ENCODE measurements at places on chromosomes 13 and 19. TPM values are rescaled to one million over a fixed set of nuclear protein-coding genes. Genes with fewer than 3 reads are reported as not detected.

- DNase-seq = no peak
These were observed 12.6 kb upstream of the MAB21L1 start for GRCh38 chr13:35489050-35489449.

The CEACAM5 gene
- 113 TPM for total RNA-seq

DNA sequence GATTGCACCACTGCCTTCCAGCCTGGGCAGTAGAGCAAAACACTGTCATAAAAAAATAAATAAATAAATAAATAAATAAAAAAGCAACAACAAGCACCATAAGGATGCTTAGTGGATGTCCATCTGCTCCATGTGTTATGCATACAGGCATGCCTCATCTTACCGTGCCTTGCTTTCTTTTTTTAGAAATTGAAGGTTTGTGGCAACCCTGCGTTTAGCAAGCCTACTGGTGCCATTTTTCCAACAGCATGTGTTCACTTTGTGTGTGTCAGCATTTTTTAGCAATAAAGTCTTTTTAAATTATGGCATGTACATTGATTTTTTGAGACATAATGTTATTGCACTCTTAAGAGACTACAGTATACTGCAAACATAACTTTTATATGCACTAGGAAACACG lies 68.3 kb downstream of the PEPD start:
- no peak for DNase-seq

DNA sequence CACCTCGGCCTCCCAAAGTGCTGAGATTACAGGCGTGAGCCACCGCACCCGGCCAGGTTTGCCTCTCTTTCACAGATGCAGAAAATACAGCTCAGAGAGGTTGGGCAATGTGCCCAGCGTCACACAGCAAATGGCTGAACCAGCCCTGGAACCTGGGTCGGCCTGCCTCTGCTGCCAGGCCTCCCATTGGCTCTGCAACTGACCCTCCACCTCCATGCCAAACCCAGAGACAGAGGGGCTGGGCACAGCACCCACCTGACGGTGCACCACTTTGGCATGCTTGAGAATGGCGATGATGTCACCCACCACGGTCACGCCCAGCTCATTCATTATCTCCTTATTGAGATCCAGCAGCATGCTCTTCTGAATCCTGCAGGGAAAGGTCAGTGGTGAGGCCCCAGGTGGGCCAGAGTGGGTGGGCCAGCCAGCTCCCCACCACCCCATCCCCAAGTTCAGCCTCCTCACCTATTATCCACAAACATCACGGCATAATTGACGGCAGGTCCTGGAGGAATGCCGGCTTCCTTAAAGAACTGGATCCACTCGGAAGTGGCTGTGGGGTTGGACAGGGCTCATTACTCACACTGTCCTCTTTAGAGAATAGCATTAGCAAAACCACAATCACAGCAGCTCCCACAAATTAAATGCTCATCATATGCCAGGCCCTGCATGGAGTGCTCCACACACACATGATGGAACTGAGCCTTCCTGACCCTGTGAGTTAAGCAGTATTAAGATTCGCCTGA lies 12.2 kb downstream of the C19orf47 start:
- DNase-seq = no peak

The EID2 gene
- total RNA-seq = 7.1 TPM

The DACT3 gene
- 2.0 TPM for total RNA-seq

- peak; percentile 19 for DNase-seq
These were observed 568 bp downstream of the POLR2I start for GRCh38 chr19:36113894-36114720.

DNA sequence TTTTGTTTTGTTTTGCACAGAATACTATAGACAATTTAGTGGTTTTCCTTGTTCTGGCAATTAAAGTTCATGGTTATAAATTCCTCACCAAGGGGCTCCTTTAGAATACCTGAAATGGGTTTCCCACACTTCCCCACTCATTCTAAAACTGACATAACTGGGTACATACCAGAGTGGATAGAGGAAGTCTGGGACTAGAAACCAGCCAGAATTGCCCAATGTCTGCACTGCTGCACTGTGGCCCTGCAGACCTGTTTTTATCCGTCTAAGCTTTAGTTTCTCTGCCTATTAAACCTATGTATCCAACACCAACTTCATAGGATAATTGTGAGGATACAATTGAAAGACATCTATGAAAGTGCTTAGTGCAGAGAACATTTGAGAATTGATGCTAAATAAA lies 498.6 kb downstream of the KCTD12 start:
- DNase-seq = no peak

- peak; percentile 86 for DNase-seq
These were observed 5.3 kb downstream of the PRR36 start for GRCh38 chr19:7868671-7869452.

The HRC gene
- total RNA-seq = 0.35 TPM

The FFAR3 gene
- total RNA-seq = not detected

DNA sequence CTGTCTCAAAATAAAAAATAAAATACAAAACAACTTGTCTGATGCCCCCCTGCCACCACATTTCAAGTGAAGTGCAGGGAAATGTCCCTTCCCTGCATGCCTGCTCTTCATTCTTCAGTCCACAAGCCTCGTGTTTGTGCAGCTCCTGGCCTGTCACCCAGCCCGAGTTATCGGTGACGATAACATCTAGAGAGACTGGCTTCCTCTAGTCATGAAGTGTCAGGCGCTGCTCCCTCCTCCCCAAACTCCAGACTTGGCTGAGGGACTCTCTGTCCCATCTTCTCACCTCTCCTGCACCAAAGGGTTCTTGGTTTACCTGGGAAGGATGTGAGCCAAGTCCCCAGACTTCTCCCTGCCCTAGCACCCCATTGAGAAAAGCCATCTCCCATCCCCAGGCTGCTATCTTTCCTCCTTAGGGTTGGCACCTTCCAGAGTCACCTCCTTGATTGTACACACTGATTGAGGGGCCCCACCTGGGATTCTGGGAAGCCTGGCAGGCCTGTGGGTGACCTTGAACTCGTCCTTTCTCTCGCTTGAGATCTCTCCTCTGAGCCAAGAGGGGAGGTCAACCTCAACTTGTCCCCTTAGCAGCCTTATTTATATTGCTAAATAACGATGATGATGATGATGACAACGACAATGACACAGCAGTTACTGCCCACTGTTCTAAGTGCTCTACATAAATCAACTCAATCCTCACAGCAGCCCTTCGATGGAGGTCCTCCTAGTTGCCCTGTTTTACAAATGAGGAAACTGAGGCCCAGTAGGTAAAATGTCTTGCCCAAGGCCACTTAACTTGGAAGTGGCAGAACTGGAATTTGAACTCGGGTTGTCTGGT lies 13.1 kb upstream of the PLAUR start:
- DNase-seq = no peak

- DNase-seq = no peak
These were observed 117.0 kb downstream of the DCT start for GRCh38 chr13:94362411-94362909.

GRCh38 chr13:77574096-77574495 lies 38.6 kb downstream of the SCEL start:
- DNase-seq = no peak

The MBD3L3 gene
- not detected for total RNA-seq

DNA sequence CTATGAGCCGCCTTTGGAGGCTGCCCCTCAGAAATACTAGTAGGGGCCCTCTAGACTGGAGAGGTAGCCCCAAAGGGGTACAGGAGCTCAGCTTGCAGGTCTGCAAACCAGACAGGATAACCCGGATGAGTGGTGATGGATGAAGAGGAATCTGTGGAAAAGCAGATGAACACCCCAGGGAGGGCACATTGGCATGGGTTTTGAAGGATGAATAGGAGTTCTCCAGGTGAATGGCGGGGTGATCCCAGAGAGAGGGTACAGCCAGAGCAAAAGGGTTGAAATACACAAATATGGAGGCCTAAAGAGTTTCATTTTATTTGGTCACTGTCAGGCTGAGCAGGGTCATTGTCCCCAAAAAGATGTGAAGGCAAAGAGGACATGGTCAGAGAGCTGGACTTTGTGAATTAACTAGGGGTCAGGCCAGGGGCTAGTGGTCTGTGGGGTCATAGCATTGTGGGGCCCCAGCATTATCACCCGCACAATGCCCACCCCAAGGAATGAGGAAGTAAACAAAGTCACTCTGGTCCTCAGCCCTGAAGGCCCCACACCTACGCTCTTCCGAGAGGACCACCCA lies 4.8 kb downstream of the NR2F6 start:
- DNase-seq = no peak

DNA sequence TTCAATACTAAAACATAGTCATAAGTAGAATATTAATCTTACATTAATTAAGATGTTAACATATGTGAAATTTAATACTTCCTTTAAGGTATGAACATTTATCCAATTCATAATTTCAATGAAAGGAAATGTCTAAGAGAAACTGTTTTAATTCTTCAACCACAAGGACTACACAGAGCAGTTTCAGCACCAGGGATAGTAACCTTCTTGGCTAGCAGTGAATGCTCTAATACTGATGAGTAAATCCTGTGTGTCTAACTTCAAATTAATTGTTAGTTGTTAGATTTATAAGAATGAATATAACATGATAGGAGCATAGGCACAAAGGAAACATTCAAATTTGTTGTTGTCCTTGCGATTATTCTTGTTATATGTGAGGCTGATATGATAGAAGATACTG lies 15.6 kb upstream of the NBEA start:
- no peak for DNase-seq

DNA sequence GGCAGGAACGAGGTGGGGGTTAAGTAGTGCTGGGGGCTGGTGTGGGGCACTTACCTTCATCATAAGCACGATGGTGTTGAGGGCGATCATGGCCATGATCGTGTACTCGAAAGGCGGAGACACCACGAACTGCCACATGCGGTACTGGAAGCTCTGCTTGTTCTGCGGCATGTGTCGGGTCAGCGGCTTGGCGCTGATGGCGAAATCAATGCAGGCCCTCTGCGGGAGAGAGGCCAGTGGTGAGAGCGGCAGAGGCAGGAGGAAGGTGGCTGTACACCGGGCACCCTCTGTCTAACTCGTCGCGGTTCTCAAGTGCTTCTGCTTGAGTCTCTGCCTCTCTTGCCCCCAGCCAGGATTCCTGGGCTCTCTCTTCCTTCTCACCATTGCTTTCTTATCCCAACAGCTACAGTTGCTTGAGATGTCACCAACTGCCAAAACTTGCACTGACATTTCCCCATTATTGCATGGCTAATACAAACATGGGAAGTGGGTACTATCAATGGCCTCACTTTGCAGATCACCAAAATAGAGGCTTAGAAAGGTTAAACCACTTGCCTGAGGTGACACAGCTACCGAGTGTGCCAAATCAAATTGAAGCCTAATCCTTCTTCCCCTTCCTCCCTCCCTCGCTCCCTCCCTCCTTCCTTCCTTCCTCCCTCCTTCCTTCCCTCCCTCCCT lies 105.0 kb downstream of the IER2 start:
- DNase-seq = no peak

The SERPINE3 gene
- total RNA-seq = not detected

The FCGBP gene
- 1,037 TPM for total RNA-seq

DNA sequence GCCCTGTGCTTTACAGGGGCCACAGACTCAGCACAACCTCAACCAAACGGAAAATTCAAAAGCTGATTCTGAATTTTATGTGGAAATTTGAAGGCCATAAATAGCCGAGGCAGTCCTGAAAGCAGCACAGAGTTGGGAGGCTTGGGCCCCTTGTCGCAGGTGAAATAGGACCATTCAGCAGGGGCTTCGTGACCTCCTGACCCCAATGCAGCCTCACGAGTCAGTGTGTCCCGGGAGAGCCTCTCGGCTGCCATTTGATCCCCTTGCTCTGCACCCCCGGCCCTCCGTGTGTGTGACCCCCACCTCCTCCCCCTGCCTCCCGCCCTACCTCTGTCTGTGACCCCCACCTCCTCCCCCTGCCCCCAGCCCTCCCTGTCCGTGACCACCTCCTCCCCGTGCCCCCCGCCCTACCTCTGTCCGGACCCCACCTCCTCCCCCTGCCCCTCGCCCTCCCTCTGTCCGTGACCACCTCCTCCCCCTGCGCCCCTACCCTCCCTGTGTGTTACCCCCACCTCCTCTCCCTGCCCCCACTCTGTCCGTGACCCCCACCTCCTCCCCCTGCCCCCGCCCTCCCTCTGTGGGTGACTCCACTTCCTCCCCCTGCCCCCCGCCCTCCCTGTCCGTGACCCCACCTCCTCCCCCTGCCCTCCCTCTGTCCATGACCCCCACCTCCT lies 41.7 kb upstream of the TFDP1 start:
- no peak for DNase-seq

DNA sequence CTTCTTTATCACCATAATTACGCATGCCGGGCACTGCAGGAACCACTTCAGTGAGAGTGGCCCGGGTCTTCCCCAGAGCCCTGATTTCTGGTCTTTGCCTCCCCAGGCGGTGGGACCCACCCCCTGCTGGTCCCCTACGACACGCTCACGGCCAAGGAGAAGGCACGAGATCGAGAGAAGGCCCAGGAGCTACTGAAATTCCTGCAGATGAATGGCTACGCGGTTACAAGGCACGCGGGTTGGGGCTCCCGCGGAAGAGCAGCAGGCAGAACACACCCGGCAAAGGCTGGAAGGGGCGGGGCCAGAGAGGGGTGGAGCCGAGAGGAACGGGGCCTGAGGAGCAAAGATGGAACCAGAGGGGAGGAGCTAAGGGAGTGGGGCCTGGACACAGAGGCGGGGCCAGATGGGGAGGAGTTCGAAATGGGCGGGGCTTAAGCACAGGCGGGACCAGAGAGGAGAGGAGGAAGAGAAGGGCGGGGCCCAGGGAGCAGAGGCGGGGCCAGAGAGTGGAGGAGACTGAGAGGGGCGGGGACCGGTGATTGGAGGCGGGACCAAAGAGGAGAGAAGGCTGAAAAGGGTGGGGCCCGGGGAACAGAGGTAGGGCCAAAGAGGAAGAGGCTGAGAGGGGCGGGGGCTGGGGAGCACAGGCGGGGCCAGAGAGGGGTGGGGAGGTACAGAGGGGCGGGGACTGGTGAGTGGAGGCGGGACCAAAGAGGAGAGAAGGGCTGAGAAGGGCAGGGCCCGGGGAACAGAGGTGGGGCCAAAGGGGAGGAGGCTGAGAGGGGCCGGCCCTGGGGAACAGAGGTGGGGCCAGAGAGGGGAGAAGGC lies 73.4 kb downstream of the RYR1 start:
- peak; percentile 65 for DNase-seq

The CAPS gene
- 9.5 TPM for total RNA-seq

DNA sequence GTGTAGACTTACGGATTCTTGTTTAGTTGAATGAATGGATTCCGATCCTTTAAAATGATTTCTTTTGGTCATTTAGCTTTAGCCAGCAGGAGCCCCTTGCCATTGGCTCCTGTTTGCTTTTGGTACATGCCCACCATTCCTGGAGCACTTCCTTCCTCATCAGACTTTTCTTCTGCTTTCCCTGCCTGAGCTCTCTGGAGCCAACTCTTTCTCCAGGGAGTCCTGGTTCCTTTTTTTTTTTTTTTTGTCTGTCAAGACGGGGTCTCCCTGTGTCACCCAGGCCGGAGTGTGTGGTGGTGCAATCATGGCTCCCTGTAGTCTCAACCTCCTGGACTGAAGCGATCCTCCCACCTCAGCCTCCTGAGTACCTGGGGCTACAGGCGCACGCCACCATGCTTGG lies 37.8 kb downstream of the SMARCA4 start:
- no peak for DNase-seq
